ENCODE measurements at places on chromosomes 3 and 15.

GRCh38 chr15:74808078-74808839, 4.4 kb upstream of the LMAN1L start:
- peak; percentile 62 for DNase-seq

- DNase-seq, result no peak
Measured at GRCh38 chr3:109784852-109785631, 447.7 kb upstream of the DPPA4 start.

- DNase-seq, result peak; percentile 50
Measured at GRCh38 chr3:142657033-142657432, 60.8 kb downstream of the PLS1 start.

GRCh38 chr3:85007195-85008094, 48.7 kb downstream of the CADM2 start:
- no peak for DNase-seq

GRCh38 chr3:49279376-49279775, 2.3 kb upstream of the C3orf62 start:
- DNase-seq, result peak; percentile 52
